ENCODE measurements at places on chromosomes 6 and 20.

DNA sequence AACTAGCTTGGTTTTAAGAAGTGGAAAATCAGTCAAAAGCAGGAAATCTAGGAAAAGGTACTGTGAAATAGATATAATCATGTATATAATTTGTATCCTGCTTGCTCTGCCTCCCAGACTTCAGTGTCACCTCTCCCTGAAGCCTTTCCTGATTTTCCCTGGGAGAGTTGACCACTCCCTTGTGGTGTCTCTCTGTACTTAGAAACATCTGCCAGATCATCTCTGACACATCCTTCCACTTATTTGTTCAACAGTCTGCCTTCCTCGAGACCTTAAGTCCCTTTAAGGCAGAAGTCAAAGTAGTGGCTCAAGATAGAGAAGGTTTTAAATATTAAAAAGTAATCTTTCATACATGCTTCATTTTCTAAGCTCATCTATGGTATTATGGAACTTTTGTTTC is 236.5 kb downstream of the CDKAL1 start:
- DNase-seq = peak; percentile 55

GRCh38 chr6:148747471-148748165 is 788 bp downstream of the UST start:
- peak; percentile 20 for DNase-seq

DNA sequence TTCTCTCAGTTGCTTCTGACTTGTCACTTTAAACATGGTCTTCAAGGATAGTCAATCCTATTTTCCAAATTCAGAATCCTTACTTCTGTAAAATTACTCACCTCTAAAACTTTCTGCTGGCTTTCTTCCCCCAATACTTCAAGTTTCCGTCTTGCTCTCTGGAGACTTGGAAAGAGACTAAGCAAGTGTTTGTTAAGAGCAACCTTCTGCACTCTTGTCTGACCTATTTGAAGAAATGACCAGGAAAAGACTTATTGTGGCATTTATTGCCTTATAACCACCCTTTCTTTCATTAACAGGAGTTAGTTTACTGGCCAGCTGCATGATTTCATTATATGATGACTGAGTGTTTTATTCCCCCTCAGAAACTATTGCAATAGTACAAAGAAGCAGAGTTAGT is 181.0 kb downstream of the TBC1D7 start:
- DNase-seq = no peak

GRCh38 chr6:168107191-168107983 is 28.4 kb upstream of the FRMD1 start:
- DNase-seq = no peak

DNA sequence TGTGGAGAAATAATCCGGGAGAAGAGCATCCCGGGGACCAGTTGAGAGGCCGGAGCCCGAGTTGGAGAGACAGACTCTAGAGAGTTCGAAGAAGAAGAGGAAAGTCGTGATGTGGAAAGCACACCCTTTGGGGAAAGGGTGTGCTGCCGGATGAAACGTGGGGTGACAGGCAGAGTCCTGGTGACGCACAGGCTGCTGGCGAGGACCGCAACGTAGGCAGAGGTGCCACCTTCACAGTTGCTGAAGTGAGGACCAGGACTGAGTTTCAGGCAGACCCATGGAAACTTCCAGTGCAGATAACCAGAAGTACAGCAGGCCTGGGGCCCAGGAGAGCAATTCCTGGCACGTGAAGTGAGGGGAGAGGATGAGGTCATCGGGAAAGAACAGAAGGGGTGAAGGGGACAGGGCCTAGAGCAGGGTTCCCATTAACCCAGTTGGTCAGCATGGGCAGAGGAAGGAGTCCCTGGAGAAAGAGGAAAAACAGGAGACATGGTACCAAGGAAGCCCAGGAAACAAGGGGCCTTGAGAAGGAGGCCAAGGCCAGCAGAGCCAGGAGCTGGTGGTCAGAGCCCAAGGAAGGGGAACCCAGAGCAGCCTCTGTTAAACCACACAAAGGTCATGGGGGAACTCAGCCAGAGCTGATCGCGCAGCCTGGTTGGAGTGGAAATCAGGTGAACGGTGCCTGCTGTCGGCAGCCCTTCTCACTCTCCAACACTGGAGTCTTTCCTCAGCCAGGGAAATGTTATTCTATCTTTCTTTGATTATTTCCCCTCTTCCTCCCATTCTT is 84.1 kb downstream of the PRND start:
- no peak for DNase-seq

DNA sequence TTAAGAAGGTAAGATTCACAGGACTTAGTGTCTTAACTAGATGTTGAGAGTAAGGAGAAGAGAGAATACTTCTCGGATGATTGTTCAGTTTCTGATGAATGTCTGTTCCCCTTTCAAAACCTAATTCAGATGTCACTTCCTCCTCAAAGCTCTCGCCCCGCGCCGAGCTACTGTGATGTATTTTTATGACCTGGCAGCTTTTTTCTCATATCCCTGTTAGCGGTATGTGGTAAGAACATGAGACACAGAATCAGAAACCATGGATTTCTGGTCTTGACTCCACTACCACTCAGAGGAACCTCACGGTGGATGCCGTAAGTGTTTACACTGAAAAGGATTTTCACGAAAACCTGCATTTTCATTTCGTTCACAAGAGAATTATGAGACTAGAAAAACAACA is 48.4 kb downstream of the CEP43 start:
- no peak for DNase-seq

GRCh38 chr6:12490904-12491571 is 200.9 kb downstream of the EDN1 start:
- DNase-seq = peak; percentile 93

DNA sequence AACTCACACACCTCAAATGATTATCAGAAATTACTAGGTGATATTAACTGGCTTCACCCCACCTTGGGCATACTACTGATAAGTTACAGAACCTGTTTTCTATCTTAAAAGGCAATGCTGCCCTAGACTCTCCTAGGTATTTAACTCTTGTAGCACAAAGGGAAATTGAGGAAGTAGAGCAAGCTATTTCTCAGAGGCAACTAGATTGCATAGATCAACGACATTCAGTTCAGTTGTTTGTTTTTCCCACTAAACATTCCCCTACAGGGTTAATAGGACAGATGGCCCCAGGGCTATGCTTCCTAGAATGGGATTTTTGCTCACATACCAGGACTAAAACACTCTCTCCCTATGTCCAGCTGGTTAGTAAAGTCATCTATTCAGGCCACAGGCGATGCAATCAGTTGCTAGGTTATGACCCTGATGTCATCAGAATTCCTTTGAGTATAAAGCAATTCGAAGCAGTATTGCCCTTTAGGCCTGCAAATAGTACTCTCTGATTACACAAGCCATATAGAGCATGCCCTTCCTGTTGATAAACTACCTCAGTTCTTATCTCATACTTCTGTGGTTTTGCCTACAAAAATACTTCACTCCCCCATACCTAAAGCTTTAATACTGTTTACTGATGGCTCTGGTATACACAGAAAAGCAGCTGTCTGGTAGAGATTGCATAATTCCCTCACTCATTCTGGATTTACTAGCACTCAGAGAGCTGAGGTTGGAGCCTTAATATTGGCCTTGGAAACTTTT is 67.4 kb upstream of the ASCC3 start:
- DNase-seq = peak; percentile 7

DNA sequence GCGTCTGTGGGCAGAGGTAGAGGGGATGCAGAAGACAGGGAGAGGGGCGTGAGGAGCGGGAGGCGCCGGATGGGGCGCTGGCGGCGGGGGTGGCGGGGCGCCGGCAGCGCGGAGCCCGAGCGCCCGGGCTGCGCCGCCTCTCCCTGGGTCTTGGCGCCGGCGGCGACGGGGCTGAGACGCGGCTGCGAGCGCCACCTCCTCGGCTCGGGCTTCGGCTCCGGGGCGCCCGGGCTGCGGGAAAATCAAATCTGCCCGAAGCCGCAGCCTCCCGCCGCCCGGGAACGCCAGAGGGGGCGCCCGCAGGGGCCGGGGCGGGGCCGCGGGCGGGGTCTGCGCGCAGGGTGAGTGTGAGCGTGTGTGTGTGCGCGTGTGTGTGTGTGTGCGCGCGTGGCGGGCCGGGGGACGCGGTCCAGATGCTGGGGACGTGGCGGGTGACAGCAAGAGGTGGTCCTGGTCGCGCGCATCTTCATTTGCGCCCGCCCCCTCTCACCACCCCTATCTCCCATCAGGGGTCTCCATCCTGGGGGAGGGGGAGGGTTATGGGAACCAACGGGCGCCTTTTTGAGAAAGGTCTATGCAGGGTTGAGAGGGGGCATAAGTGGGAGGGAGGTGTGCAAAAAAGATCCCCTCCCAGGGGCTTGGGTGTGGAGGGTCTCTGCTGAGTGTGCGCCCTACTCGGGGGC is 646 bp upstream of the CPNE5 start:
- DNase-seq = no peak

- DNase-seq = no peak
These were observed 92.3 kb downstream of the ANKRD60 start for GRCh38 chr20:58136149-58136484.

GRCh38 chr6:33411632-33412005 is 805 bp downstream of the PHF1 start:
- no peak for DNase-seq

- no peak for DNase-seq
These were observed 88.4 kb upstream of the B3GAT2 start for GRCh38 chr6:71045296-71045695.

DNA sequence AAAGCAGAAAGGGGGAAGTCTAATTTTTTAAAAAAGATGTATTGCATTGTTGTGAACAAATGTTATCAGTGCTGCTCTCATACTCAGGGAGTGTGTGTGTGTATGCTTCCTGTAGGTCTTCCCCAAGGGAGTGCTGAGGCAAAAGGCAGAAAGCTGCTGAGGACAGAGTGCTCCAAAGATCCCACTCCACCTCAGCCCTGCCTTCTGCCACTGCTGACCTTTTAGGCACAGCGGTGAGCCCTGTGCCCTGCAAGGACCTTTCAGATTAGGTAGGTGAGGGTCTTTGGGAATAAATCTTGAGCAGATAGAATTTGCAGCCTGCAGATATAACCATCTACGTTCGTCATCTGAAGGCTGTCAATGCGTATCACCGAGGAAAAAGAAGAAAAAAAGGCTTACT is 756.4 kb upstream of the MMS22L start:
- no peak for DNase-seq

DNA sequence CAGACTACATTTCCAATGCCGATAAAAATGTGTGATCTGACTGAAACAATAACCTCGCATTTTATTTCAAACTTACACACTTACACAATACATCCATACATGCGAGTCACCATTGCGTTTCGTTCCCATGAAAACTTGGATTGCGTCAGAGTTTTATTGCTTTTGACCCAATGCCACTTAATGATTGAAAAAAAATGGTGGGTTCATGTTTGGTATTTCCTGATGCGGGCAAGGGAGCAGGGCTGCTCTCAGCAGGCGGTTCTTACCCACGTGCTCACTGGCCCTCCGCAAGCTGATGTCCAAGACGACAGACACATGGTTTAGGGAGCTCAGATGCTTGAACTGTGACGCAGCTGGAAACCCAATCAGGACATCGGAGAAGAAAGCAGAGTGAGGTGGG is 281.0 kb upstream of the SULF2 start:
- peak; percentile 87 for DNase-seq

GRCh38 chr6:128731249-128732165 is 151.4 kb upstream of the LAMA2 start:
- DNase-seq = peak; percentile 70

- DNase-seq = no peak
These were observed 255.0 kb downstream of the ESR1 start for GRCh38 chr6:152062476-152062875.

DNA sequence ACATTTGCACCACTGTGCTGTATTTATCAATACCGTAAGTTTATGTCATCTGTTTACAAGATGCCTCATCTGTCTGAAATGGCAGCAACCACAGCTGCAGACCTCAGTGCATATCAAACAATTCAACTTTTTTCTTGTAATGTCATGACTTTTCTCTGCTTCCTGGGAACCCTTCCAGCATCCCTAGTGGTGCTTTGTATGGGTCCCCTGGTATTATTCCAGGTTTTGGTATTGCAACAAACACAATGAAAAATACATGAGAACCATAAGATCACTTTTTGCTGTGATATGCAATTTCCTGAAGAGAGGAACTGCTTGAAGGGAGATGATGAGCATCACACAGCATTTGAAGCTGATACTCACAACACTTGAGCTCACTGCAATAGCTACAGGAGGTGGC is 12.0 kb upstream of the TXNDC5 start:
- peak; percentile 87 for DNase-seq

- peak; percentile 66 for DNase-seq
These were observed 11.2 kb downstream of the SLC35A1 start for GRCh38 chr6:87483929-87484328.

DNA sequence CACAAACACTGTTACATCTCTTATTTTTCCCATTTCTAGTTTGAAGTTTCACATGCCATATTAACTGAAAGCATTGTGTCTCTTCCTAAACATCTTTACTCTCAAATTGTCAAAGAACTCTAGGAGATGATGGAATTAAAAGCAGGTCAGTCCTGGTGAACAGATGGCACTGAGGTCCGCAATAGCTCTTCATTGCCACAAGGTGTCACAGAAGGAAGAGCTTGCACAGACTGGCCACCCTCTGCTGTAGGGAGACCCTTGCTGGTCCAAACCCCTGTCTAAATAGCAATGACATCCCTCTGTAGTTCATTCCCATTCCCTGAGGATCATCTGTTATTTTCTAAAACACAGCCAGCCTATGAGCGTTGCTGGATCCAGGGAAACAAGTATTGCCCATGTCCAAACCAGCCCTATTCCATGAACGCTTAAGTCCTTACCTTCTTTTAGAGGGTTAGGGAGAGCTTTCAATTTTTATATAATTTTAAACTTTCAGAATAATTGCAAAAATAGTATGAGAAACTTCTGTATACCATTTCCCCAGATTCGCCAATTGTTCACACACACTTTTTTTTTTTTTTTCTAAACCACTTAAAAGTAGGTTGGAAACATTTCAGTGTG is 10.1 kb upstream of the HDAC2 start:
- peak; percentile 40 for DNase-seq

- peak; percentile 22 for DNase-seq
These were observed 128.0 kb upstream of the MCHR2 start for GRCh38 chr6:100121854-100122609.

- DNase-seq = peak; percentile 23
These were observed 44.9 kb downstream of the SNAP25 start for GRCh38 chr20:10263385-10264165.

GRCh38 chr20:34575271-34575670 is 16.8 kb downstream of the MAP1LC3A start:
- DNase-seq = no peak

GRCh38 chr6:52363228-52363867 is 1.4 kb downstream of the PAQR8 start:
- no peak for DNase-seq

DNA sequence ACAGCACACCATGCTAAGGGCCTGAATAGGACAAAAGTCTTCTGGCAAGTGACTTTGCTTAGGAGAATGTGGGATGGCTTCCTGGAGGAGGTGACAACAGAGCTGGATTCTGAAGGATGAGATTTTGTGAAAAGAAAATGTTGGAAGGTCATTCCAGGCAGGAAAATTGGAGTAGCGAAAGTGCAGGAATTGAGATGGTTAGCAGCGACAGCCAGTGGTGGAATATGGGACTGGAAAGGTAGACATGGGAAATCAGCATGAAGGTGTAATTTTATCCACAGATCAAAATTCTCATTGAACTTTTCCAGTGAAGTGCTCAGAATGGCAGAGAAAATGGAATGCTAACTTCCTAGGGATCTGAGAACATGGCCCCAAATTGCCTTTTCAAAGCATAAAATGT is 5.7 kb upstream of the BACH2 start:
- no peak for DNase-seq

- no peak for DNase-seq
These were observed 29.6 kb downstream of the BACH2 start for GRCh38 chr6:90266905-90267621.
